Fibroblast of skin of left biceps (primary cell): ENCODE measurements at places on chromosomes 2 and 18.

- DNase-seq: no peak
Measured at GRCh38 chr18:25112821-25113434, 239.0 kb downstream of the ZNF521 start.

DNA sequence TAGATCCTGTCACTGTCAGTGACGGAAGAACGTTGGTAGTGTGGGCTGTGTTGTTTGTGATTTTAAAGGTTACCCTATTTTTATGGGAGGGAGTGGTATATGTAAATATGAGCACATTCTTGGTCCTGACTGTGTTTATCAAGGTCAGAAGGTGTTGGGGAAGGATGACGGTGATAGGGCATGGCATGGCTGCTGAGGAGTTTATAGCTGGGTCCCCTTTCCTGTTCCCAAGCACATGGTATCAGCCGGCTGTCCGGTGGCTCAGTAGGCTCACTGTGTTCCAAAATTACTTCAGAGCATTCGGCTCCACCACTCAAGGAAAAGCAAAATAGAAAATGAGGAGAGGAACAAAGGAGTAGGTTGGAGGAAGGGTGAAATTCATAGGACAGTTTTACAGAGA, 28.6 kb downstream of the IRS1 start:
- DNase-seq: no peak

- no peak for DNase-seq
Measured at GRCh38 chr2:166519391-166519962, 25.4 kb upstream of the SCN7A start.

DNA sequence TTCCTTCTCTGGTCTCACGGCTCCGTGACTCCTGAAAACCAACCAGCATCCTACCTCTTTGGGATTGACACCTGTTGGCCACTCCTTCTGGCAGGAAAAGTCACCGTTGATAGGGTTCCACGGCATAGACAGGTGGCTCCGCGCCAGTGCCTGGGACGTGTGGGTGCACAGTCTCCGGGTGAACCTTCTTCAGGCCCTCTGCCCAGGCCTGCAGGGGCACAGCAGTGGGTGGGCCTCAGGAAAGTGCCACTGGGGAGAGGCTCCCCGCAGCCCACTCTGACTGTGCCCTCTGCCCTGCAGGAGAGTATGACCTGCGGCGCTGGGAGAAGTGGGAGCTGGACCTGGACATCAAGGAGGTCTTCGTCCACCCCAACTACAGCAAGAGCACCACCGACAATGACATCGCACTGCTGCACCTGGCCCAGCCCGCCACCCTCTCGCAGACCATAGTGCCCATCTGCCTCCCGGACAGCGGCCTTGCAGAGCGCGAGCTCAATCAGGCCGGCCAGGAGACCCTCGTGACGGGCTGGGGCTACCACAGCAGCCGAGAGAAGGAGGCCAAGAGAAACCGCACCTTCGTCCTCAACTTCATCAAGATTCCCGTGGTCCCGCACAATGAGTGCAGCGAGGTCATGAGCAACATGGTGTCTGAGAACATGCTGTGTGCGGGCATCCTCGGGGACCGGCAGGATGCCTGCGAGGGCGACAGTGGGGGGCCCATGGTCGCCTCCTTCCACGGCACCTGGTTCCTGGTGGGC, 10.0 kb downstream of the PROC start:
- no peak for DNase-seq

GRCh38 chr2:73284296-73285158, at the start of gene FBXO41:
TSS of gene FBXO41 (minus strand) at chr2:73284478. CDS start at chr2:73269630, 14,848 bp downstream.
- no peak for DNase-seq

DNA sequence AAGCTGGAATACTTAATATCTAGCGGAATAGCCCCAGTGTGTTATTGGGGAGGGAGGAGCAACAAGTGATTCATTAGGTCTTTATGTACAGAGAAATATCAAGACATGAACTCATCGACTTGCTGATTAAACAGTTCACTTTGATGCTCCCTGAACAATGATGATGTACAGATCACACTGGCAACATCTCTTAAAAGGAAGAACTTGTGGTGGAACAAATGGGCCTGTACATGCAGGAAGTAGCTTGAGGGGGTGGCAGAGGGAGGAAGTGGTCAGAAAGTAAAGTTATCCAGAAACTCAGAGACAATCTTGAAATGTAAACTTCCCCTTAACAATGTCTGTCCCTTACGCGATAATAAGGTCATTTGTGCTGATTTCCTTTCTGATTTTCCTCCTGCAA, 90.5 kb downstream of the NXPH2 start:
- DNase-seq: no peak

DNA sequence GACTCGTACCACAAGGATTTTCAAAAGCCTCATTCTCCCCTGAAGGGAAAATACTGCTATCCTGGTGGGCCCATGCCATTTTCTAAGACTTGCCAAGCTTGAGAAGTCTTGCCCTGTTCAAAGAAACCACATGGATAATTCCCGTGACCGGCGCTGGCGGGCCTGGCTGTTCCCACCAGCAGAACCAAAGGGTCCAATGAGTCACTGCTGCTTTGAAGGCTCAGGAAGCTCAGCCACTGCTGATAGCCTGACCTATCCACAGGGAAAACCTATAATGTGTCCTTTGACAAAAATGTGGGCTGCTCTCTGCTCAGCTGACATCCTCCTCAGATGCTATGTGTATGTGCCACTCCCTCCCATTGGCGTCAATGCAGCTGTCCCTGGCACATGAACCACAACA, 137.9 kb upstream of the RAB12 start:
- no peak for DNase-seq

DNA sequence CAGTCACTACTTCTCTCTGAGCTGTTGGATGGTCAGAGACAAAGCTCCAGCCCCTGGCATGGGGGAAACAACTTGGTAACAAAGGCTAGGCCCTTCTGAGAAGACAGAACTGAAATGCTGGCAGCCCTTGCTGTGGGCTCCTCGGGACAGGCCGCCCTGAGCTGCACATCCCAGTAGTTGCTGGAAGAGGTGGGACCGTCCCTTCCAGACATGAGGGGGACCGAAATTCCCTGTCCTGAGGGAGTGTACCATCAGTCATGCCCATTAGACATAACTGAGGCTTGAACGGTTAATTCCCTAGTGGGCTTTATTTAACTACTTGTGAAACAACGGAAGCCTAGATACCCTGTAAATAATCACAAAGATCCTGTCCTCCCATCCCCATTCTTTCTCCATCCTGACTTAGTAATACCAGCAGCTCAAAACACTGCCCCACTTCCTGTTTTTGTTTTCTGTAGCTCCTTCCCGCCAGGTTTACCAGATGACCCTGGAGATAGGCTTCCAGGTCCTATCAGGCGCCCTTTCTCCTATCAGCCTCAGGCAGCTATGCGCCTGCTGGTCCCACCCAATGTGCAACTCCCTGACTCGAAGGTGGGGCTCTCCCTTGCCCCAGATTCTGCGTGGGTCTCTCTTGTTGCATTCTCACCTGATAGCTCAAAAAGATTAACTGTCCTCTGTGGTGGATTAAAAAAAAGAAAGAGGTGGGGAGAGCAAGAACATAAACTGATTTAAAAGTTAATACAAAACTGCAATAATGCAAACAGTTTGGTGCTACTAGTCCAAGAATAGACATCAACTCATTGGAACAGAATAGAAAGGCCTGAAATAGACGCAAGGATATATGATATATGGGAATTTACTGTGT, 37.0 kb upstream of the NT5DC4 start:
- no peak for DNase-seq

DNA sequence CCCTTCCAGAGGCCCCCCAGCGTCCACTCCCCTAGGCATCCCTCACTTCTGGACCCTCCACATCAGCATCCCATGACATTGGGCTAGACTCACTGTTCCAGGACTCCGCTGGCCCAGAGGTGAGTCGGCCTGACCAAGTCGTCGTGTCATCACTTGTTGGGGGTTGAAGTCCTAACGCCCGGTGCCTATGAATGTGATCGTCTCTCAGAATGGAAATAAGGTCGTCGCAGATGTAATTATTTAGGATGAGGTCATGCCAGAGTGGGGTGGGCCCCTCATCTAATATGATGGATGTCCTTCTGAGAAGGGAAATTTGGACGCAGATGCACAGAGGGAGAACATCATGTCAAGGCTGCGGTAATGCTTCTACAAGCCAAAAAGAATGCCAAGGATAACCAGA, 142.7 kb downstream of the AGAP1 start:
- DNase-seq: no peak

DNA sequence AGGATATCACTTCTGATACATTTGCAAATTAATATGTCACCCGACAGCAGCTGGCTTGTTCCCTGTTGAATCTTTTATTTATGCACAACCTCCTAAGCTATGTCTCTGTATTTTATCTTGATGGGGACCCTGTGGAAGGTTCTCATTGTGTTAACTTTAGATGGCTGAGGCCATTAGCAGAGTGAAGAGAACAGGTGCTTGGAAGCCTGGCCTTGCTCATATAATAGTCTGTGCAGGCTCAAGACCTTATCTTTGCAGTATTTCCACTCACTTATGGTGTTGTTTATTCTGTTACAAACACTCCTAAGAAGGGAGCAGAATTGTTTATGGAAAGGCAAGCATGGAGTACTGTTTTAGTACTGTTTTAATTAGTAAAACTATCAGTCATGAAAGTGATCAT, 107.6 kb downstream of the SETBP1 start:
- no peak for DNase-seq

- no peak for DNase-seq
Measured at GRCh38 chr2:62197011-62197924, 1.4 kb downstream of the B3GNT2 start.

DNA sequence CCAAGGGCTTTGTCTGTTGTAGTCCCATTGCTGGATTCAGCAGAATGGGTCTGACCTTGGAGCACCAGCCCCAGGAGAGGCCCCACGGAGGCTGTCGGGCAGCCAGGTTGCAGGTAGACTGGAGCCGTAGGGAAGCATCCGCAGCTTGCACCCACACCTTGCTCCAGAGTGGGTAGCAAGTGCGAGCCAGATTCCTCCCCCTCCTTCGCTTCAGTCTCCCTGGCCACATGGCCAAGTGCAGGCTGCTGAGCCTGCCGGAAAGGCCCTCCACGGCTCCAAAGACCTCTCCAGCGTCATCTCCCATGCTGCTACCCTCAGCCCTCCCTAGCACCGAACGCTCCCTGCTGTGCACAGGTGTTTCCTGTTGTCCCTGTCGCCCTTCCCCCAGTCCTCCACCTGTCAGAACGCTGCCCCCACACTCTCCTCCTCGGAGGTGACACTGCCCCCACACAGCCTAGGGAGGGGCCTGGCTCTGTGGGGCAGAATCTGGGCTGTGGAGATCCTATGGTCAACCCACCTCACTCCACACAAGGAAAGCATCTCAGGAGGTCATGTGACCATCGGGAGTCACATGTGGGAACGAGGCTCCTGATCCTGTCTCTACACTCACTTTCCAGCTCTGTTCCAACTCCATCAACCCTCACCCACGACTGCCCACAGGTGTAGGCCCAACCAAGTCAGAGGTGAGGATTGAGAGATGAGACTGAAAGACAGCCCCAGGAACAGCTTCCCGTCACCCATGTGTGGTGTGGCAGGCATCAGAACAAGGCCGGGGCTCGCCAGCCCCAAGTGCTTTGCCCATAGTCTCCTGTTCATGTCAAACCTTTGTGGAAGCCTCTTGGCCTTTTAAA, 8.3 kb downstream of the KCNF1 start:
- DNase-seq: no peak

DNA sequence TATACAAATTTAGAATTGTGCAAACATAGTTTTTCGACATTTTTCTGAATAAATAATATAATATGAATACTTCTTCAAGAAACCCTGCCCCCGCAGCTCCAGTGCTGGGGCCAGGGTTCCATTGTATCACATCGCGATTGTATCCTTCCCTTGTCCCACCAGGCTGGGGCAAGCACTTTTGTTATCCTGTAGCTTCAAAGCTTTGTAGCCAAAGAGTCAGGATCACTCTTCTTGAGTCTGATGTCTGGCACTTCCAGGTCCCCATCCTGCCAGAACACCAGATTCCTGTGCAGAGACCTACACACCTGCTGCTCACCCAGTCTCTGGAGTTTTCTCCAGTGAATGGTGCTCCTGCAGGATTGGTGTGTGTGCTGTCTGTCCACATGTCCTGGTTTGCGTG, 186.9 kb downstream of the ASB1 start:
- no peak for DNase-seq

DNA sequence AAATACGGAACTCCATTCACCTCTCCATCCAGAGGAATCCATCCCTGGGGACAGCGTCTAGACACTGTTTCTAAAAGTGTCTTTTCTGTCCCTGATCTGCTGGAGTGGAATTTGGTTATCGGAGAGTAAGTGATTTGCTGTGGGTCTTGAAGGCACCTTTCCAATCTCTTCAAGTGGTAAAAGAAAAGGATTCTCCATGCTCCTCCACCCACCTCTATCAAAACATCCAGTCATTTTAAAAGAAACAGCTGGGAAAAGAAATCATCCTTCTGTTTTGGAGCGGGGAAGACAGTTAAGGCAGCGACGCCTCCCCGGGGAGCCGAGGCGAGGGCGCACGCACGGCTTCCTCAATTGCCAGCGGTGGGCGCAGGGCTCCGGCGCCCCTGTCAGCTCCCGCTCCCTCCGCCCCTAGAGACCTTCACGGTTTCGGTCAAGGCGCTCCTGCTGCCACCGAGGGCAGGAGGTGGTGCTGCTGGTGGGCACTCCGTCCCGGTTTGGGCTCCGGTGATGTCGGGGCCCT, 547 bp downstream of the SLC35F5 start:
- DNase-seq: no peak

- no peak for DNase-seq
Measured at GRCh38 chr2:170486730-170487129, 228.4 kb upstream of the SP5 start.

DNA sequence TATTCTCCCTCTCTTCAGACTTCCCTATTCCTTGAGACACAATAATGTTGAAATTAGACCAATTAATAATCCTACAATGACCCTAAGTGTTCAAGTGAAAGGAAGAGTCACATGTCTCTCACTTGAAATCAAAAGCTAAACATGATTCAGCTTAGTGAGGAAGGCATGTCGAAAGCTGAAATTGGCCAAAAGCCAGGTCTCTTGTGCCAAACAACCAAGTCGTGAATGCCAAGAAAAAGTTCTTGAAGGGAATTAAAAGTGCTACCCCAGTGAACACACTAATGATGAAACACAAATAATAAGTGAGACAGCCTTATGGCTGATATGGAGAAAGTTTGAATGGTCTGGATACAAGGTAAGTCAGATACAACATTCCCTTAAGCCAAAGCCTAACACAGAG, 115.4 kb downstream of the PXDN start:
- DNase-seq: no peak

DNA sequence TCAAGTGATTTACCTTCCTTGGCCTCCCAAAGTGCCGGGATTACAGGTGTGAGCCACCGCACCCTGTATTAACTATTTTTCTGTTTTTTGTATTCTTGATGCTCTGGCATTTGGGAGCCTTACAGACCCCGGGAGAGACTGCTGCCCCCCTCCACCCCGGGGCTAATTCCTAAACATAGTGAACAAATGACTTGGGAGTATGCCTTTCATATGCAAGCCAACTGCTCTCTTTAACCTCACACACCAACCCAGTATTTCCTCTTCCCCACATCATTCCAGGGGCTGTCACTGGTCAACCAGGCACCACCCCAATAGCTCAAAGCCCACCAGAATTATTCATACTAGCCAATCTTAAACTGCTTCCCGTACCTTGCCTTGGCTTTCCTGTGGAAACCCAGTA, 79.7 kb downstream of the PDK1 start:
- no peak for DNase-seq

GRCh38 chr2:223820549-223820948, 16.8 kb downstream of the AP1S3 start:
- no peak for DNase-seq
